ENCODE measurements at places on chromosomes 1 and 21.

DNA sequence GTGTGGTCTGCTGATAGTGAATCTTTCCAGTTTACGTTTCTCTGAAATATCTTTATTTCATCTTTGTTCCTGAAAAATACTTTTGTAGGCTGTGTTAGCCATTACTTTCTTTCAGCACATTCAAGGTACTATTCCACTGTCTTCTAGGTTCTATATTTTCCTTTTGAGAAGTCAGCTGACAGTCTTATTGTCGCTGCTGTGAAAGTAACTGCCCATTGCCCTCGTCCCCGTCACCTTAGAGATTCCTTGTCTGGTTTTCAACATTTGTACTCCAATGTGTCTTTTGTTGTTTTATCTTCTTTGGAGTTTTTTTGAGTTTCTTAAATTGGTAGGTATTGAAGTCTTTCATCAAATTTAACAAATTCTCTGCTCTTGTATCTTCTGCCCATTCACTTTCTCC, 19.8 kb upstream of the MX2 start:
- no peak overlapping the region for H3K4me3 ChIP-seq
- no peaks in the 10 kb centered on the region for H3K27me3 ChIP-seq
- no peak overlapping the region for H3K27ac ChIP-seq
- DNase-seq: no peak

DNA sequence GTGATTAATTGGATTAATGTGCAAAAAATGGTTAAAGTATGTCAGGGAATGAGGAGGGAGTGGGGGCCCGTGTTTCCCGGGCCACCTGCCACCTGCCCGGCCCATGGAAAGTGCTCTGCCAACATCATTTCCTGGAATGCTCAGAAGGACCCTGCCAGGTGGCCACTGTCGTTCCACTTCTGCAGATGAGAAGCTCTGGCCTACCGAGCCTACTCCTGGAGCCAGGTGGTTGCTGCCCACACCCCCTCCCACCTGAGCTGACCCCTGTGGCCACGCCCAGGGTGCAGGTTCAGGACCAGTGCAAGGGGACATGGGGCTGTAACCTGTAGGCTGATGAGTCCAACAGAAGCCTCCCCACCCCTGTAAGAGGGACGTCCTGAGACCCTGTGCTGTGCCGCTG, 99.7 kb downstream of the PRDM16 start:
- H3K4me1 ChIP-seq: no peaks in the 10 kb centered on the region
- no peaks in the 10 kb centered on the region for H3K27me3 ChIP-seq
- no peak overlapping the region for H3K4me3 ChIP-seq
- H3K27ac ChIP-seq: no peak overlapping the region

DNA sequence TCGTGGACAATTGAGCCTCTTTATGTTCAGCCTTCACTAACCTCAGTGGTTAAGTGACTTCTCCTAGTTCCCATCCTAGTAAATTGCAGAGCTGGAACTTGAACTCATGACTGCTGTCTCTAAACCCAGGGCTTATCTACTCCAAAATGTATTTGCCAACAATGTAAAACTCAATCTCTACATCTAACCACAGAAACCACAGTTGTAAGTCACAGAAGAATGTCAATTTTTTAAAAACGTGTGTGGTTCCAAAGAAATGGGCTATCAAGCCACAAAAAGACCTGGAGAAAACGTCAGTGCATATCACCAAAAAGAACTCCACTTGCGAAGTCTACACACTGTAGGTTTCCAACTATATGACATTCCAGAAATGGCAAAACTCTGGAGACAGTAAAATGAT, 172.6 kb upstream of the HMCN1 start:
- no peaks in the 10 kb centered on the region for H3K36me3 ChIP-seq
- no peak overlapping the region for H3K27ac ChIP-seq
- no peak overlapping the region for H3K4me3 ChIP-seq
- no peaks in the 10 kb centered on the region for H3K4me1 ChIP-seq

- no peak for DNase-seq
- H3K27me3 ChIP-seq: no peaks in the 10 kb centered on the region
- no peak overlapping the region for H3K27ac ChIP-seq
- H3K36me3 ChIP-seq: no peaks in the 10 kb centered on the region
- H3K4me3 ChIP-seq: no peak overlapping the region
- H3K4me1 ChIP-seq: no peaks in the 10 kb centered on the region
These were observed 267.7 kb downstream of the PRDM2 start for GRCh38 chr1:13967707-13968106.

DNA sequence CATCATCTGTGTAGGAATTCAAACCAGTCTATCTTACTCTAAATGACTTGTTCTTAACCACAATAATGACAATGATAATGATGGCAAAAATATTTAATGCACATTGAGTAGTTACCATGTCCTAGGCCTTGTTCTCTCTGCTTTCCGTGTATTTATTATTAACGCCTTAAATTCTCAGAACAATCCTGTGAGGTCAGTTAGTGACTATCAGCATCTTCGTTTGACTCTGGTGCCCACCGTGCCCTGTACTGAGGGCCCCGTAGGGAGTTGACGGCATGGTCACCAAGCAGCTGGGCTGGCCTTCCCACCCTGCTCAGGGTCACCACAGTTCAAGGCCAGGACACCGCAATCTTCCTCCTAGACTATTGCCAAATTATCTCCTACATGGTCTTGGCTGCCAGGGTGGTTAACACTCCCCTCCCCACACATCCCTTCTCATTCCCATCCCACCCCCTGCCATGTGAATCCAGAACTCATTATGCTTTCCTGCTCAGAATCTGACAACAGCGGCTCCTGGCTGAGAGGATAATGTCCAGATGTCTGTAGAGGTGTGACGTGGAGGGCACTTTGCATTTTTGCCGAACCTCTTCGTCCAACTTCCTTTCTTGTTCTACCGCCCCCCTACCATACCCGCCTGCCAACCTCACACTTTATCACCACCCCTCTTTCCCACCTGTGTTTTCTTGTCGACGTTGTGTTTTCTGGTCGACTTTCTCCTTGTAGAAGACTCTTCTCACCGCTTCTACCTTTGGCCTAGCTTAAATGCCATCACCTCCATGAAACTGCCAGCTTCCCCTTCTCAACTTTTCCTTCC, 33.4 kb downstream of the IGFN1 start:
- H3K27me3 ChIP-seq: no peaks in the 10 kb centered on the region
- peak; percentile 30 for DNase-seq
- H3K36me3 ChIP-seq: no peaks in the 10 kb centered on the region
- H3K4me1 ChIP-seq: no peaks in the 10 kb centered on the region
- H3K4me3 ChIP-seq: no peak overlapping the region
- no peak overlapping the region for H3K27ac ChIP-seq

GRCh38 chr1:18861082-18861481, 1.6 kb upstream of the TAS1R2 start:
- H3K27ac ChIP-seq: no peak overlapping the region
- no peak for DNase-seq
- H3K4me1 ChIP-seq: no peaks in the 10 kb centered on the region
- no peak overlapping the region for H3K4me3 ChIP-seq
- H3K27me3 ChIP-seq: no peaks in the 10 kb centered on the region

DNA sequence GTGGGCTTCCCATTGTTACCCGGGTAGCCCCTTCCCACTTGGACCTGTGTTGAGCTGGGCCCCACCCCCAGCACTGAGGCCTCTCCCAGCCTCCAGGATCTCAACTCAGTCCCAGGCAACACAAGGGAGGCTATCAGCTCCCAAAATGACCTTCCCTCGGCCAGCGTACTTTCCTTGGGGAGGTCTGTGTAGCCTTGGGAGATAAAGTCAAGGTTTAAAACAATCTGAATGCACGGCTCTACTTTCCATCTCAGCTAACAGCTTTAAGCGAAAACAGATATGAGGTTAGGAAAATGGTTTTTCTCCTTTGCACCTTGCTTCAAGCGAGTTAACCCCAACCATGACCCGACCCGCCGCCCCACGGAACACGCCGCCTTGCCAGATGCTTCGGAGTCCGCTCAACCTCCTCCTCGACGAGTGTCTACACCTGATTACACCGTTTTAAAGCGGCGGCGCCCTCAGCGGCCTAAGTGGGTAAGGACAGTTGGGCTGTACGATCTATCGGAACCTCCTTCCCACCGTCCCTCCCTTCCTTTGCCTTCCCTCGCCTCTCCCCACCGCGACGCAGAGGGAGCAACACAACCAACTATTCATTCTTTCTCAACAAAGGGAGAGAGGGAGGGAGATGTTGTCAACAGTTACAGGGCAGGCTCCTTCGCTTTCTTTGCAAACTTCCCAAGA, 1.1 kb downstream of the BCAR3 start:
- H3K27me3 ChIP-seq: no peaks in the 10 kb centered on the region
- peak overlapping the region; percentile 87 for H3K4me3 ChIP-seq
- peak overlapping the region; percentile 96 for H3K27ac ChIP-seq

DNA sequence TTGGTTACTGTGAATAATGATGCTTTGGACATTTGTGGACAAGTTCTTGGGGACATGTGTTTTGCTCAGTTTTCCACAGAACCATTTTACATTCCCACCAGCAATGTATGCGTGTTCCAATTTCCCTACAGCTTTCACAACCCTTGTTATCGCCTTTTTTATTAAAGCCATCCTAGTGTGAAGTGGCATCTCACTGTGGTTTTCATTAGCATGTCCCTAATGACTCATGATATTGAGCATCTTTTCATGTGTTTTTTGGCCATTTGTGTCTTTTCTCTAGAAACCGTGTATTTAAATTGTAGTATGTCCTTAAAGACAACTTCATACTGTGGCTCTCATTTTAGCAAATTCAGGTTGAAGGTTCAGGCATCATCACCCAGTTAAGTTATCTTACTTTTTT, 132.1 kb downstream of the TGFBR3 start:
- H3K4me3 ChIP-seq: no peak overlapping the region
- H3K27me3 ChIP-seq: no peaks in the 10 kb centered on the region
- no peak overlapping the region for H3K27ac ChIP-seq
- H3K4me1 ChIP-seq: no peaks in the 10 kb centered on the region
- no peak for DNase-seq
- no peaks in the 10 kb centered on the region for H3K36me3 ChIP-seq

- no peaks in the 10 kb centered on the region for H3K27me3 ChIP-seq
- no peaks in the 10 kb centered on the region for H3K36me3 ChIP-seq
- no peak overlapping the region for H3K27ac ChIP-seq
- no peak overlapping the region for H3K4me3 ChIP-seq
These were observed 152.2 kb upstream of the C1orf105 start for GRCh38 chr1:172268237-172268636.

Data from mesendoderm (in vitro differentiated cells).